A549 treated with Mapracorat at 1 μM for 4 hours (cell line): ENCODE measurements at places on chromosomes 6 and 20. TPM values are rescaled to one million over a fixed set of nuclear protein-coding genes. Genes with fewer than 3 reads are reported as not detected.

The DEFB124 gene
- total RNA-seq, result 0.29 to 0.44 TPM in 2 of 5 replicates, not detected in the others

The RIMS1 gene
- not detected in 5 replicates for total RNA-seq

The MYCT1 gene
- total RNA-seq, result not detected in 5 replicates

The OPN5 gene
- total RNA-seq, result not detected in 5 replicates

The TMEM170B gene
- 0.61 to 0.85 TPM (median 0.67 TPM) in 5 replicates for total RNA-seq

The CAP2 gene
- total RNA-seq, result 10.6 to 14.6 TPM (median 13.0 TPM) in 5 replicates

The TCF21 gene
- 0.04 to 0.09 TPM (median 0.05 TPM) in 4 of 5 replicates, not detected in the other for total RNA-seq

The FGD2 gene
- total RNA-seq, result 0.04 to 0.08 TPM in 2 of 5 replicates, not detected in the others

The ASIP gene
- total RNA-seq, result not detected in 5 replicates

The ANKRD66 gene
- not detected in 5 replicates for total RNA-seq

The GLP1R gene
- not detected in 5 replicates for total RNA-seq

The OR12D3 gene
- not detected in 5 replicates for total RNA-seq

The ADGB gene
- total RNA-seq, result not detected in 5 replicates

The SNTA1 gene
- 9.1 to 12.4 TPM (median 10.9 TPM) in 5 replicates for total RNA-seq

The PNPLA1 gene
- not detected in 5 replicates for total RNA-seq

The TREM1 gene
- 0.13 to 0.50 TPM (median 0.24 TPM) in 5 replicates for total RNA-seq

The RBPJL gene
- total RNA-seq, result not detected in 5 replicates

The SCUBE3 gene
- 0.03 to 0.07 TPM (median 0.05 TPM) in 5 replicates for total RNA-seq

The AKAP12 gene
- total RNA-seq, result 126 to 197 TPM (median 168 TPM) in 5 replicates

The CDSN gene
- 0.05 TPM in 1 of 5 replicates, not detected in the others for total RNA-seq

The BMP6 gene
- 15.1 to 21.5 TPM (median 19.6 TPM) in 5 replicates for total RNA-seq

The RAET1L gene
- 0.26 to 0.55 TPM (median 0.41 TPM) in 5 replicates for total RNA-seq
